Hair follicle dermal papilla cell (primary cell): ENCODE measurements at places on chromosomes 12 and 14. TPM values are rescaled to one million over a fixed set of nuclear protein-coding genes. Genes with fewer than 3 reads are reported as not detected.

The TSPAN19 gene
- total RNA-seq = not detected in 2 replicates

The CLEC6A gene
- not detected in 2 replicates for total RNA-seq

The HOXC11 gene
- not detected in 2 replicates for total RNA-seq

The CCDC197 gene
- total RNA-seq = not detected in 2 replicates

The AQP6 gene
- not detected in 2 replicates for total RNA-seq

The SDR9C7 gene
- total RNA-seq = not detected in 2 replicates

The C2CD5 gene
- 20.5 and 25.2 TPM in 2 replicates for total RNA-seq

The LRP1-AS gene
- total RNA-seq = not detected in 2 replicates

The CACNB3 gene
- total RNA-seq = 20.2 and 21.6 TPM in 2 replicates

The NTN4 gene
- 19.6 and 43.8 TPM in 2 replicates for total RNA-seq

The GATC gene
- total RNA-seq = 15.3 and 20.0 TPM in 2 replicates

The COX8C gene
- not detected in 2 replicates for total RNA-seq

The LBHD2 gene
- not detected in 2 replicates for total RNA-seq

The C12orf76 gene
- 3.0 and 5.5 TPM in 2 replicates for total RNA-seq

The HOXC9 gene
- total RNA-seq = not detected in 2 replicates

The GPR84 gene
- total RNA-seq = 0.12 and 0.16 TPM in 2 replicates

The PRKAB1 gene
- total RNA-seq = 13.6 and 19.6 TPM in 2 replicates

The CD163L1 gene
- 1.5 and 2.1 TPM in 2 replicates for total RNA-seq

The GAPDH gene
- 5,670 and 6,868 TPM in 2 replicates for total RNA-seq

The STXBP6 gene
- total RNA-seq = 3.1 and 4.0 TPM in 2 replicates

The PROX2 gene
- total RNA-seq = 0.12 and 0.16 TPM in 2 replicates

The PPP4R4 gene
- 2.7 and 5.4 TPM in 2 replicates for total RNA-seq

The NR4A1 gene
- total RNA-seq = 4.2 and 6.2 TPM in 2 replicates

The CHGA gene
- not detected in 2 replicates for total RNA-seq

The GON7 gene
- total RNA-seq = 6.8 and 8.4 TPM in 2 replicates

The PLXNC1 gene
- 14.9 and 46.6 TPM in 2 replicates for total RNA-seq

The KLRB1 gene
- not detected in 2 replicates for total RNA-seq
